ENCODE measurements at places on chromosomes 5 and 9.

GRCh38 chr5:93430118-93430517 lies 150.9 kb downstream of the NR2F1-AS1 start:
- DNase-seq, result no peak

DNA sequence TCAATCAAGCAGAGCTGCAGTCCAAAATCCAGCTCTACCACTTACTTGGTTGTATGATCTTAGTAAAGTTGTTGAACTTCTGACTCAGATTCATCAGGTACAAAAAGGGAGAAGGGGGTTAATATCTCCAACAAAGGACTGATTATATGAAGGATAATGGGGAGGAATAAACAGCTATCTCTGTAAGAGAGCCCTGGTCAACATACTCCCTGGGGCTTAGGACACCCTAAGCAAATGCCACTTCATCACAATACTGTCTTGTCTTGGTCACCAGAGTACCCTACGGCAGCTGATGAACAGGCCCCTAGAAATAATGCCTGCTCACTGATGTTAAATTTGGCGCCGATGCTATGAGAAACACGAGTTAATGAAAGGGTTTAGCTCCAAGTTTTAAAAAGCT lies 34.8 kb downstream of the LHFPL2 start:
- DNase-seq, result no peak

DNA sequence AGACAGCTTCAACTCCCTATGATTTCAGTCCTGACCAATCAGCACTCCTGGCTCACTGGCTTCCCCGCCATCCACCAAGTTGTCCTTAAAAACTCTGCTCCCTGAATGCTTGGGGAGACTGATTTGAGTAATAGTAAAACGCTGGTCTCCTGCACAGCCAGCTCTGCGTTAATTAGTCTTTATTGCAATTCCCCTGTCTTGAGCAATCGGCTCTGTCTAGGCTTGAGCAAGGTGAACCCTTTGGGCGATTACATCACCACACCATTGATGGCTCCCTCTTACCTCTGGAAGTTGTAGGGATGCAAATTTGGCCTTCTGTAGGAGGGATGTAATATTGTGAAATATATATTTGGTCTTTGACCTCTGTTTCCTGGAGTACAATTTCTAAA lies 2.9 kb upstream of the SLC23A1 start:
- DNase-seq, result no peak

- DNase-seq, result no peak
These were observed 73.6 kb downstream of the RPS23 start for GRCh38 chr5:82204567-82204966.

DNA sequence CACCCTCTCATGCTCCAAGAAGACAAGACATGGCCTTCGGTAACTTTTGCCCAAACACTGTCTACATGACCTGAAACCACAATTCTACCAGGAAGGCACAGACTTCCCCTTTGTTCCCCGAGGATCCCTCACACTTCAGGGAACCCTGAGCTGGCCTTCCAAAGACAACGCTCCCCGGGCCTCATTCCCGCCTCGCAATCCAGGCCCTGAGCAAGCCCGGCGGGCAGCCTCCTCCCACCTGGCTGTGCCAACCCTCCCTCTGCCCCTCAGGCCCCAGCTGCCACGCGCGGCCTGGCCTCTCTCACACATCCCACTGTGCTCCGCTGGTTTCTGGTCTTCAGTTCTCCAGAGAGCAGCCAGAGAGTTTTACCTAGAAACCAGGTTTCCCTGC lies 7.3 kb downstream of the QSOX2 start:
- DNase-seq, result no peak

DNA sequence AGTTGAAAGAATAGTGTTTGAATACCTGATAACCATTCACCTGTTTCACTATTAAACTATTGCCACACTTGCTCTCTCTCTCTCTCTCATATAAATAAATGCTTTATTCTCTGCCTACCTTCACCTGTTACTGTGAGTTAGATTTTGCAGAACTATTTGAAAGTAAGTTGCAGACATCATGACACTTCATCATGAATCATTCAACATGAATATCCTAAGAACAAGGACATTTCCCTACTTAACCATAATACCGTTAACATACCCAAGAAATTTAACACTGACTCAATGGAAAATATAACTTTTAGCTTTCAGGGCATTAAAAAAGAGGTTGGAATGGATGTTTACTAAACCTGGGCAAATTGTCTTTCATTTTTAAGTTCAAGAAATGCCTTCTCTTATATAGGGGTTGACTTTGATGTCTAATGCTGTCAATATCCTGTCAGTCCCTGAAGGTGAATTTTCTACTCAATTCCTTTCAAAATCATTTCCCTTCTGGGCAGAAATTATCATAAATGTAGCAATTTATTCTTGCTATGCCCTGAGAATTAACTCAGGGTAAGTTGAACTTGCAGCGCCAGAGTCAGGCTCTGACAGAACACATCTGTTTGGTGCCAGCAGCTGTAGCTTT lies 582.6 kb upstream of the TLE4 start:
- no peak for DNase-seq

GRCh38 chr5:60516688-60517087 lies 183.3 kb downstream of the DEPDC1B start:
- DNase-seq, result no peak

DNA sequence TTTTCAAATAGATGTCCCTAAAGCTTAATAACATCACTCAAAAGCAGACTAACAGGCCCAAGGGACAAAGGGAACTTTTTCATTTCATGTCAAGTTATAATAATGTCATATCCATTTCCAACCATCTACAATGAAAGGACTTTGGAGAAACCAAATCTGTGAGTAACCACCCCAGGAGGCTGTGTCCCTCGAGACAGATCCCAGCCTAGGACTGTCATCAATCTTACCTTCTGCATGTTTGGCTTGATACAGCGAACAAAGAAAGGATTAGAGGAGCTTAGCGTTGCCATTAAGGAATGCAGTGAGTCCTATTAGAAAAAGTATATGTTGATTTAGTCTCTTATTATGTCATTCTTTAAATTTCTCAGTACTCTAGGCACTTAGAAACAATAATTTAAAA lies 137.8 kb upstream of the RETREG1 start:
- peak; percentile 61 for DNase-seq

- DNase-seq, result no peak
These were observed 62.0 kb upstream of the FCN2 start for GRCh38 chr9:134818591-134818990.

- no peak for DNase-seq
These were observed 1981.1 kb downstream of the EFNA5 start for GRCh38 chr5:105689596-105689995.

- DNase-seq, result no peak
These were observed 140.9 kb downstream of the HSPA4 start for GRCh38 chr5:133192716-133193115.

- peak; percentile 97 for DNase-seq
These were observed at the start of gene NUDCD2 for GRCh38 chr5:163459819-163460561. Gene NUDCD2, minus strand, starts transcription at chr5:163460102. Its CDS starts 52 bp downstream, at chr5:163460050.

All from glutamatergic neuron (in vitro differentiated cells).